Small intestine (tissue), 16 donors: ENCODE measurements at places on chromosomes 13 and 19. TPM values are rescaled to one million over a fixed set of nuclear protein-coding genes. Genes with fewer than 3 reads are reported as not detected.

DNA sequence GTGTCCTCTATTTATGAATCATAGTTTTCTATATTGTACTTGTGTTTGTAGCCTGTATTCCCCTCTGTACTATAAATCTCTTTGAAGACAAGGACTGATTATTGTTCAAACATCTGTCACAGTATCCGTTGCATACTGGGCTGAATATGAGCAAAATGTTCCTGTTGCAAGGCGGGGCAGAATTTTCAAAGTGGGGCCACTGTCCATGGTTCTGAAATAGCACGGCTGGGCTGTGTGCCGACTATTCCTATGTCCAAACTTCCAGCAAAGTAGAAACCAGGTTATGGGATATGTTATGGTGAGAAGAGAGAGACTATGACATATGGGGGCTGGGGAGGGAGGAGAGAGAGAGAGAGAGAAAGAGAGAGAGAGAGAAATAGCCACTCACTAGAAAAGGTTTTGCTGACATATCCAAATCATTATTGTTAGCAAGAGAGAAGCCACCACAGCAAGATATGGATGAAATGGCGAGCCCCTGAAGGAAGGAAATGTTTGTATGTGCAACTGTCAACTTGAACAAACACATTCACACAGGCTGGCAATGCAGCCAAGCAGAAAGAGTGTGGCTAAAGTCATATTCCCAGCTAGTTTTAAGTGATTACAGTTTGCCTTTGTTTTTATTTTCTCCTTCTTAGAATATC is 107.0 kb upstream of the GPR12 start:
- peaks cover 3% of the 10 kb centered on the region for H3K27me3 ChIP-seq
- H3K27ac ChIP-seq: no peak overlapping the region
- H3K4me1 ChIP-seq: no peaks in the 10 kb centered on the region
- H3K36me3 ChIP-seq: no peaks in the 10 kb centered on the region
- DNase-seq: peak; percentile 47

- no peak overlapping the region for H3K4me3 ChIP-seq
- no peaks in the 10 kb centered on the region for H3K36me3 ChIP-seq
- DNase-seq: peak; percentile 44
- H3K4me1 ChIP-seq: no peaks in the 10 kb centered on the region
- H3K27me3 ChIP-seq: no peaks in the 10 kb centered on the region
- no peak overlapping the region for H3K27ac ChIP-seq
Measured at GRCh38 chr13:72565893-72566292, 161.5 kb downstream of the MZT1 start.

DNA sequence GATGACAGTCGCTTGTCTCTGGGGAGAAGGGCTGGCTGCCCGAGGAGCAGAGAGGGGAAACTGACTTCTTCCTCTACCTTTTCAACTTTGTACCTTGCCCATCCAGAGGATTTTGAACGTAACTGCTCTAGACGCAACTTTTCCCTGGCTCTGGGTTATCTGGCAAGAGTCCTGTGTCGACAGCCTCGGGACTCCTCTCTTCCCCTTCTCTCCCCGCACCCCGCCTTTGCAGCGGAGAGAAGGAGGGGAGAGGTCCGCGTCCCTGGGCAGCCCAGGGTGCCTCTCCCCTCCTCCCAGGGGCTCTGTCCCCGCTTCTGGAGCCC is 574 bp downstream of the SH3GL1 start:
- peak; percentile 77 for DNase-seq
- peak overlapping the region; percentile 87 for H3K4me3 ChIP-seq
- peak overlapping the region; percentile 96 for H3K27ac ChIP-seq
- H3K36me3 ChIP-seq: no peaks in the 10 kb centered on the region
- no peaks in the 10 kb centered on the region for H3K27me3 ChIP-seq
- H3K4me1 ChIP-seq: peaks cover 2% of the 10 kb centered on the region

GRCh38 chr19:15926484-15926883 is 7.8 kb downstream of the CYP4F11 start:
- no peak overlapping the region for H3K27ac ChIP-seq
- H3K4me3 ChIP-seq: no peak overlapping the region
- H3K27me3 ChIP-seq: no peaks in the 10 kb centered on the region
- no peaks in the 10 kb centered on the region for H3K36me3 ChIP-seq
- peak; percentile 88 for DNase-seq

RFPL4AL1 gene
- not detected for polyA plus RNA-seq

PLIN4 gene
- 1.4 TPM for polyA plus RNA-seq

- H3K27ac ChIP-seq: no peak overlapping the region
- no peak for DNase-seq
- no peak overlapping the region for H3K4me3 ChIP-seq
- H3K27me3 ChIP-seq: no peaks in the 10 kb centered on the region
- no peaks in the 10 kb centered on the region for H3K36me3 ChIP-seq
Measured at GRCh38 chr13:76953968-76954367, 5.7 kb downstream of the ACOD1 start.
